ENCODE measurements at places on chromosomes 13 and 19.

DNA sequence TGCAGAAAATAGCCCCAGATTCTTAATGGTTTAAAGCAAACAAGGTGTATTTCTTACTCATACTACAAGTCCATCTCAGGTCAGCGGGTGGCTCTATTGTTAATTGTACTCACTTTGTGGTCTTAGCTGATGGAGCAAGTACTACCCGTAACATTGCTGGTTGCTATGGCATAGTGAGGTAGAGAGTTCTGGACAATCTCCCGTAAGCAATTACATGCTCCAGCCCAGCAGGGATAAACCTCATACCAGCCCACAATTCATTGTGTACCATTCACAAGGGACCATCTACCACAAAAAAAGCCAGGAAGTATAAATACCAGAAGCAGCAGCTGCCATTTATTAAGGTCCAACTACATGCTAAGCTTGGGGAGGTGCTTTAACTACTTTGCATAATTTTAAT is 167.1 kb downstream of the PCDH9 start:
- no peak for DNase-seq

DNA sequence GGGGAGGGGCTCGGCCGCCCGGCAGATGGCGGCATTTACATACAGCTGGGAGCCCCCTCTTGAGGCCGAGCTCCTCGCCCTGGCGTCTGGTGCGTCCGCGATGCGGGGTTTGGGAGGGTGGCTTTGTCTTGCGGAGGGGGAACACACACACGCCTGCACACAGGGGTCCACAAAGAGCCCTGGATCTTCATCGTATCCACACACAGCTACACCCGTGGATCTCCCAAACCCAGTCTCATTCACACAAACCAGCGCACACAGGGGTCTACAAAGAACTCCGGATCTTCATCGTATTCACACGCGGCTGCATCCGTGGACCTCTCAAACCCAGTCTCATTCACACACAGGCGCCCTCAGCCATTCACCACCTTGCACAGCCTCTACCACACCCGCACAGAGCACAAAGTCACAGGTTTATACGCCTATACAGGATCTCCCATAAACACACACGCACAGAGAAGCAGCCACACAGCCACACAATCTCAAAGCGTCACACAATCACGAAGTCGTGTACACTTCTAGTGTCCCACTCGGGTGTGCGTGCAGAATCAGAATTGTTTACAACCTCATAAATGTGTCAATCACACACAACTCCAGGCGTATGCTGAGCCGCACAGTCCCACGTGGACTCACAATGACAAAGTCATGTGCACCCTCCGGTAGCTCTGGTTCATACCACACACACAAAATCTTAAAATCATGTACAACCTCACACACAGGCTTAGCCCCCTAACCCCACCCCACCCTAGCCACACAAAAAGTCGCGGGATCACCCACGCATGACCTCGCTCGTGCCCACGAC is 550 bp upstream of the DLL3 start:
- DNase-seq = peak; percentile 84

- DNase-seq = no peak
Observed at GRCh38 chr19:11982526-11982925, 17.7 kb downstream of the ZNF763 start.

DNA sequence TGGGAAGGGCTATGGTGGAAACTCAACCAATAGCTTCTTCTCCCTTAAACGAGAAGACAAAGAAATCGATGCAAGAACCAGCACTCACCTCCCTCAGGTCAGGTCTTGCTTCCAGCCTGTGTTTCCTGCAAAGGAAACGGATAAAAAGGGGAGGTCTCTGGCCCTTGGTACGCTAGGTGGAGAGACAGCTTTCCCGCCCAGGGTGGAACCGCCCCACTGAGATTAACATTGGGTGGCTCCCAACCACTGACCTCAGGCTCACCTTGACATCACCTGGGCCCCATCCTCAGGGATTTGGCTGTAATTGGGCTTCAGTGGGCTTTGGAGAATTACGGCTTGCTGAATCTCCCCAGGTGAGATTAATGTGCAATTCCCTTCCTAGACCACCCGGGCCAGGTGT is at the start of gene NLRP7:
Gene NLRP7, minus strand, starts transcription at position 150 of the 400 bp plus-strand sequence.
- no peak for DNase-seq

DNA sequence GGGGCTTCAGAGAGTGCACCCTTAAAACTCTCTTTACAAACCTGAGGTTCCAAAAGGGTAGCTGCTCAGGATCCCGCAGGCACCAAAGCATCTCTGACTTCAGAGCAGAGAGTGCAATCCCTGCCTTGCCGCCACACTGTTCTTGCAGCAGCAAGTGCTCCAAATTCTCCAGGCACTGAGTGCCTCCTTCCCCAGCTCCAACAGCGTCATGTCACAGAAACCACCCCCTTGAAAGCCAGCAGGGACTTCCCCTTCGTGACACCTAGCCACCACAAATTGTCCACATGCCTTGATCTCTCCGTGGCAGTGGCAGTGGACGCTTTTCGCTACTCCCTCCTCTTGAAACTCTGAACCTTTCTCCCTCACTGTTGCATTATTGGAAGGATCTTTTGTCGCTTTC is 39.9 kb downstream of the MBNL2 start:
- DNase-seq = no peak

DNA sequence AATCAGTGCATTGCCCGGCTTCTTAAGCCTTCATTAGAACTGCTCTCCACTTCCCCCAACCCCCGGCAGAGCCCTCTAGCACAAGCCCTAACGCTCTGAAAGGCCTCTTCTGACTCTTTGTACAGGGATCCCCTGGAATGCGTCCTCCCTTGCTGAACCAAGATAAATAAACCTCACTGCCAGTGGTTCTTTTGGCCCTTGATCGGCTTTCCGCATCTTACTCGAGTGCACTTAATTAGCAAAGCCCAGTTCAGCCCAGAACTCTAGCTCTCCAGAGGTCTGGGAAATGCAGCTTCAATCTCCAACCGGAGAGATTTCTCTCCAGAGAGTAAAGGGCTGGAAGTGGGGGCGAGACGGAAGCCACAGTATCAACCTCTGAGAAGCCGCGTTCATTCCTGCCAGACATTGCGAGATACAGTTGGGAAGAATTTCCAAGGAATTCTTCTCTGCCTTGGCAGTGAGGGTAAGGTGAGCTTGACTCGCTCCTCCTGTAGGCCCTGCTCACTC is 8.7 kb upstream of the ZNF444 start:
- no peak for DNase-seq

DNA sequence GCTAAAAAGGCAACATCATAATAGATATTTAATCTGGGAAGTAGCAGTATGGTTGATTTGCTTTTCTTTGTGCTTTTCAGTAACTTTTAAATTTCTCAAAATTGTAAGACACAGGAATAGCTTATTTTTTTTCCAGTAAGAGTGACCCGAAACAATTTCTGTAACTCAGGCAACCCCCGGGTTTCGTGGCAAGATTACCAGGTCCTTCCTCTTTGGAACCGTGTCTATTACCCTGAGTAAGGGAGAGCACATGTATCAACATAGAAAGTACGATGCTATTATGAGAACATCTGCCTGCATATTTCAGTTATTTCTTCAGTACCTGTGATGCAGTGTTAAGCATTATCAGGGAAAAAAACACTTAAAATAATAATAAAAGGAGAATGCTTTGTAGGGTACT is 64.1 kb downstream of the DOCK9 start:
- DNase-seq = no peak

DNA sequence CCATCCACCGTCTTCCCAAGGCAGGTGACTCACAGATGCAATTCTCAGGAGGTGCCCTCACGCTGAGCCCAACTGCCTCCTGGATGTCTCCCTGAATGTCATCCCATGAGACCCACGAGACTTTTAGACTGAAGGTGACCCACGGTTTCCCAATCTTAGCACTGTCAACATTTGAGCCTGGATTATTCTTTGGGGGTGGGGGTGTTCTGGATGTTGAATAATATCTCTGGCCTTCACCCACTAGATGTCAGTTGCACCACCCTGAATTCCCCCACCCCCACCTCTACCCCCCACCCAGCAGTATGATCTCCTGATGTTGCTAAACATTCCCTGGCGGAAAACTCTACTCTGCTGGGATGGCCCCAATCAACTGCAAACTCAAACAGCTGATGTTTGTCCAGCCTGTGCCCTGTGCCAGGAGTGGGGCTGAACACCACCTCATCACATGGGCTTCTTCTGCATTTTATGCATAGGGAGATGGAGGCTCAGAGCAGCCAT is 2.2 kb upstream of the CYP4F22 start:
- DNase-seq = no peak

DNA sequence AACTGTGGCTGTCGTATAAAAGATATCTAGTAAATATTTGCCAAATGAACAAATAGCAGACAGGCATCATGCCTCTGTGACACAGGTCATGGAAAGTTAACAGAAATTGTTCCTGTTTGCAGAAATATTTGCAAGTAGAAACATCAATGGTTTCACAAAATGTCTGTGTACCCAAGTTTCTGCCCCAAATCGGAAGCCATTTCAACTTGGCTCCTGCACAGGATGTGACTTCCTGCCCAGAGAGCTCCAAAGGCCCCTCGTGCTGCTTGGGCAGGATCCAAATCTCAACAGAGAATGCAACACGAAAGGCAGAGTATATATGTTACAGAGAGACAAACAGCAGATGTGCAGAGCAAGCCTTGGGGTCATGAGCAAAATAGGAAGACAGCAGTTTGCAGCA is 95.5 kb upstream of the SERP2 start:
- DNase-seq = no peak

- no peak for DNase-seq
Observed at GRCh38 chr13:45384474-45385174, 33.5 kb downstream of the SLC25A30 start.

DNA sequence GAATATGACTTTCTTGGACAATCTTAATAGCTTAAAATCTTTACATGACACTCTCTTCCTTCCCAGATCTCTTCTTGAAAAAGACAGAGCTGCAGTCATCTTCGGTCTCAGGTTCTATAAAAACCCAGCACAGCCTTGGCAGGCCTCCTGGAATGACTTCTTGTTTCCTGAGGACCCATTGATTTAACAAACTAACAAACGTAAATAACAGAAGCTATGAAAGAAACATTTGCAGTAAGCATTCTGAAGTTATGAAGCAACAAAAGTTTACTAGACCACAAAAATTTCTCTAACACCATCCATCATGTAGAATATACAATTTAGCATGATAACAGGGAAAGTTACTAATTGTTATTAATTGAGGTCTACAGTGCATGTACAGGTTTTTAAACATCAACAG is 62.8 kb upstream of the STARD13 start:
- no peak for DNase-seq

DNA sequence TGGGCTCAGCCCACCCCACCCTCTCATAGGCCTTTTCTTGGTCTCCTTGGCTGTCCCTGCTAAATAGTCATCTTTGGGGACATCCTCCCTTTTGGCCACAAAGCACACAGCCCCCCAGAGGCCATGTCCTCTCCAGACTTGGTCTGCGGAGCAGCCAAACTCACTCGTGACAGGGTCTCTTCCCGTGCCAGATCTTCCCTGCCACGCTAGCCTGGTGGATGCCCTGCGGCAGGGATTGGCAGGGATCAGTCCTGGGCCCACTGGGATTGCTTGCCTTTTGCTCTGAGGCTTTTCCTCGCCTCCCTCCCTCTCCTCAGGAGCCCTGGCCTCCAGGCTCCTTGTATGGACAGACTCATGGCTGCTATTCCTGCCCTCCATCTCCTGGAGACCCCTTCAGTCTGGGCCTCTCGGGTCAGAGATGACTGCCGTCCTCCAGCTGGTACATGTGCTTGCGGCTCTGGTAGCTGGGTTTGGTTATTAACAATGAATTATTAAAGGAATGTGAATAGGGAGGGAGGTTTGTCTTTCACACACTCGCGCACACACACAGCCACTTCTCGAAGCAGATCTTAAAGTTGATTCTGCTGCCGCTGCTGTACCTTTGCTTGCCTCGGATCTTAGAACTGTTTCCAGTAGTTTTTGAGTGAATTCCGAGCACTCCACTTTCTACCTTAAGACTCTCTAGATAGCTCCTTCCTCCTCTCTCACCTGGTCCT is 45.1 kb downstream of the NFIX start:
- DNase-seq = no peak

DNA sequence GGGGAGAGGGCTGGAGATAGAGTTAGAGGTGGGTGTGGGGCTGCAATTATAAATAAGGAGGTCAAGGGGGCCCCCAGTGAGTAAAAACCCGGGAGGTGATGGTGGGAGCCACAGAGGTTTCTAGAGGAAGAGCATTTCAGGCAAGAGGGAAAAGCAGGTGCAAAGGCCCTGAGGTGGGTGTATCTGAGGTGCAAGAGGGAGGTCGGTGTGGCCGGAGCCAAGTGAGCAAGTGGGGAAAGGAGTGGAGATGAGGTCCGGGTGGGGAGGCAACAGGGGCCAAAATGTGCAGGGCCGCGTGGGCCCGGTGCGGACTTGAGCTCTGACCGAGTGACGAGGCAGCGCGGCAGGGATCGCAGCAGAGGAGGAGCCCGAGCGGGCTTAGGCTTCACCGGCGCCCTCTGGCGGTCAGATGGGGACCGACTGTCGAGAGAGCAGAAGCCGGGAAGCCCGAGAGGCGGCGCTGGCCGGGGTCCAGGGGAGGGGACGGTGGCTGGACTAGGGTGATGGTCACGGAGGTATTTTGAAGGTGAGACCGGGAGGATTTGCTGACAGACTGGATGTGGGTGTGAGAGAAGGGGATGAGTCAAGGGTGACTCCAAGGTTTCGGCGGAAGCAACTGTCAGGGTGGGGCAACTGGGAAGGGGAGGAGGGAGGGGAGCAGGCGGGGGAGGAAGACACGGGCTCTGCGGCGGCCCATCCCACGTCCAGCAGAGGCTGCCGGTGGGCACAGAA is 17.7 kb upstream of the SPACA4 start:
- DNase-seq = peak; percentile 93

GRCh38 chr19:58182577-58182988 is 278 bp upstream of the ZNF274 start:
- DNase-seq = no peak

- DNase-seq = no peak
Observed at GRCh38 chr19:40415768-40416167, 2.6 kb upstream of the PRX start.

- DNase-seq = no peak
Observed at GRCh38 chr13:109773276-109773675, 13.1 kb downstream of the IRS2 start.

- DNase-seq = no peak
Observed at GRCh38 chr13:67023130-67023876, 206.8 kb downstream of the PCDH9 start.

DNA sequence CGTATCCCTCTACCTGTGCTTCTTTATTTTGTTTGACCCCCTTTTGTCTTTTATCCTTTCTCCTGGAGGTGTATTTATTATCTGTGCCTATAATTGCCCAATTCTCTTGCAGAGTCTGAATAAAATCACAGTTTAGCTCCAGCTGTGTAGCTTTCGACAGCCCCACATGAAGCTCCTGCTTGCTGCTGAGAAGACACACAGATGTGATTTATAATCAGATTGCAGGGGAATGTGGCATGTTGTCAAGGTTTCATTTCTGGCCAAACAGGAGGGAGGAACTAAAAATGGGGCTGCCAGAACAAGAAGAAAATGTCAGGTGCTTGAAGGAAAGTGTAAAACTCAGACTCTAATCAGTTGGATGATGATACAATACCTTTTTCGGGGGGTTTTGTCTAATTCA is 22.7 kb downstream of the CCNA1 start:
- DNase-seq = no peak

- DNase-seq = no peak
Observed at GRCh38 chr13:110767476-110767875, 54.0 kb downstream of the ING1 start.

- no peak for DNase-seq
Observed at GRCh38 chr13:78032132-78032531, 113.5 kb upstream of the EDNRB start.

- peak; percentile 67 for DNase-seq
Observed at GRCh38 chr19:45251452-45252354, 632 bp downstream of the MARK4 start.

All from ecto neural progenitor cell (in vitro differentiated cells).